ENCODE measurements at places on chromosomes 11 and 22.

- peak; percentile 60 for DNase-seq
Measured at GRCh38 chr11:3000032-3000961, 8.2 kb upstream of the NAP1L4 start.

- DNase-seq = no peak
Measured at GRCh38 chr11:128492903-128493569, 94.3 kb downstream of the ETS1 start.

DNA sequence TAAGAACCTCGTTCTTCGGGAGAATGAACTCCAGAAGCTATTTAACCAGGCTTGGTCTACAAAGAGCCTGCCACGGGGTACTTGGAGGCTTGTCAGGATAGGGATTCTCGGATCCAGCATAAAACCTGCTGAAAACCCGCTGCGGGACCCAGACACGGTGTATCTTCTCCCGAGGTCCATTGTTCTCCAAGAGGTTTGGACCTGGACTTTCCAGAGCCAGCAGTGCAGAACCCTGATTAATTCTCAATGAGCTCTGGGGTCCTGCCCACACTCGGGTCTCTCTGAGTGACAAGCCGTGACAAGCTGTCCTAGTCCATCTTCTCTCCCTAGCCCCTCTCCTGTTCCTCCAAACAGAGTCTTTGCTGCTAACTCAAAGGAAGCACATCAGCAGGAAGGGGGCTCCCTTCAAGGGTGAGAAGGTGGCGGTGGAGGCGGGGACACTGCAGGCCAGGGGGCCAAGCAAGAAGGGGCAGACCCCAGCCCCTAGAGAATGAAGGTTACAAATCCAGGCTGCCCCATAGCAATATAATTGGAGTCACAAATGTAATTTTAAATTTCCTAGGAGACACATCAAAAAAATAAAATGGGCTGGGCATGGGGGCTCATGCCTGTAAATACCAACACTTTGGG lies 12.2 kb downstream of the SHANK2 start:
- no peak for DNase-seq

DNA sequence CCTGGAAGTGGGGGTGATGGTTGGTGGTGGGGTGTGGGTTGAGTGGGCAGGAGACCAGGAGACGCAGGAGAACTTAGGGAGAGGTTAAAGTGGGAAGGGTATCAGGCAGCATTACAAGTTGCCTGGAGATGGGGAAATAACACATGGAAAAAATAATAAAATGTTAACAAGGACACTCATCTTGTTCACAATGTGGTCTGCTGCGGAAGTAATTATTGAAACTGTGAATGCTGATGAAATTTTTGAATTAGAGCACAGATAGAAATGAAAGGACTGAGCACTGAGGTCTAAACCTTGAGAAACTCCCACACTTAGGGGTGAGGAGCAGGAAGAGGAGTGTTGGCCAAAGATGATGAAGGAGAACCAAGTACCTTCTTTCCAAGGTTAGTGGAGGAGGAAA lies 346.0 kb upstream of the PLET1 start:
- DNase-seq = no peak

DNA sequence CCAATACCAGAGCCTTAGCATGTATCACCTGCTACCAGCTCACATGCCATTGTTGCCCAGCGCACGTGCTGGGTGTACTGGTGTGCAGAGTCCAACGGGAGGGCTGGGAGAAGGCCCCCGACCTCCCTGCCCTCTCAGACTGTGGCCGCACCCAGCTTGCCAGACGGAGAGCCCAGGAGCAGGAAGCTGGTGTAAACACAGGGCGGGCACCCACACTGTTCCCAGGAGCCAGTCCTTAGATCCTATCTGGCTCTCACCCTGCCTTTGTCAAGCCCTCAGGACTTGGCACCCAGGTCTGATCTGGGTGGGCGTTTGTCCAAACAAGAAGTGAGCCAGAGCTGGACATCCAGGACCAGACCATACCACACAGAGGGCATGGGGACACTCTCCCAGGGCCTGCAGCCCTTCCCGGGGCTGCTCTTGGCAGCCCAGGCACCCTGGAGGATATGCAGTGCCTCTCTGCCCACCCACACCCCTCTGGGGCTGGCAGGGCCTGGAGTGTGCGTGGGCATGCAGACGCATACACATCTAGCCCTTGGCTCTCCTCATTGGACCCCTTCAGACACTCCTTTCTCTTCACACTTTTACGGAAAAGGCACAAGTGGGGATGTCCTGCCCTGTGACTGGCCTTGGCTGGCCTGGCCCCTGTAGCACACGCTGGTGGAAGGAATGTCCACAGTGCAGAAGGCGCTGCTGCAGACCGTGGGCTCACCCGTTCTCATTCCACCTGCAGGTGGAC lies 19.9 kb upstream of the CLDN5 start:
- DNase-seq = no peak

- DNase-seq = no peak
Measured at GRCh38 chr11:58941838-58942237, 2.5 kb downstream of the GLYATL1 start.

- no peak for DNase-seq
Measured at GRCh38 chr11:104823657-104824056, 74.6 kb downstream of the CASP12 start.

GRCh38 chr11:21658654-21659193 lies 534.2 kb upstream of the ANO5 start:
- no peak for DNase-seq

All from IMR-90 (cell line).